Brain microvascular endothelial cell (primary cell): ENCODE measurements at places on chromosomes 4 and X.

DNA sequence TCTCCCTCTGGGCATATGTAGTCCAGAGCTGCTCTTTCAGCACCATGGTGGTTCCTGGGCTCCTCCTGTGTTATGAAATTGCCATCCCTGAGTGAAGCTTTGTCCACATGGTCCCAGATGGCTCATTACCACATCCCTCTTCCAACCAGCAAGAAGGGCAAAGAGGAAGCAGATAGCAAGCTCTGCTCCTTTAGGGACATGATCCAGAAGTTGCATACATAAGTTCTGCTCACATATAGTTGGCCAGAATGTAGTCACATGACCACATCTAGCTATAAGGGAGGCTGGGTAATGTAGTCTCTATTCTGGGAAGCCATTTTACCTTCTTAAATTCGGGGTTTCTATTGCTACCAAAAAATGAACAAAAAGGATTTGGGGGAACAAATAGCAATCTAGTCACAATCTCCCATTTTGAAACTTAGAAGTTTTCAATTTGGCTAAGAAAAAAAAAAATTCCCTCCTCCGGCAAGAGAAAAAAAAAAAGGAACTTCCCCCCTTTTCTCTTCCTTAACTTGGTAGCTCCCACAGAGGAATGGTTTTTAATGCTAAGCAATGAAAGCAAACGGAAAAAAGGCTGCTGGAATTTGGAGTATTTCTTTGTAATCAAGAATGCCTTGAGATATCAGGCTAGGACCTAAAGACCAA is 88.2 kb upstream of the USP9X start:
- peak; percentile 48 for DNase-seq

DNA sequence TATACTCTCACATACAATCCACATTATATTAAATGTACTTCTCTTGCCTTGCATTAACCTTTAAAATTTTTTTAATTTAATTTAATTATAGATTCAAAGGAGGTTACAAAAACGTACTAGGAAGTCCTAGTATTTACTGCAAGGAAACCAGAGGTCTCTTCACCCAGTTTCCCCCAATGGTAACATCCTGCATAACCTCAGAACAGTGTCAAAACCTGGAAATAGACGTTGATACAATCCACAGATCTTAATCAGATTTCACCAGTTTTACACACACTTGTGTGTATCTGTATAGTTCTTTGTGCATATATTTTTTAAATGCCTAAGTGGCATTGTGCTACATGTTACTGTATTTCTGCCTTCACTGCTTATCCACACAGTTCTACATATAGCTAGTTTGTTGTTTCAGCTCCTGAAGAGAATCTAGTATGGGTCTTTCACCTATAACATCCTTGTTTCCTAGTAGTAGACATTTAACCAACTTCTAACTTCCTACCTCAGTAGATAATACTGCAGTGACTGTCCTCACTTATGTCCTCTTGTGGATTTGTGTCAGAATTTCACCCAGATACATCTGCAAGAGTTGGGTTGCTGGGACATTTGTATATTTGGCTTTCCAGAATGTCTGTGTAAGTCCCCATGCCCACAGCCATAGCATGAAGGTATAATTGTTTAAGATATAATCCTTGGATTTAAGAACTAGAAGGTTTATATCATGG is 103.2 kb downstream of the NFKB1 start:
- DNase-seq = no peak

GRCh38 chr4:6152869-6153705 is 47.3 kb downstream of the JAKMIP1 start:
- DNase-seq = no peak

GRCh38 chrX:136064661-136065043 is 79.4 kb downstream of the SLC9A6 start:
- DNase-seq = no peak

DNA sequence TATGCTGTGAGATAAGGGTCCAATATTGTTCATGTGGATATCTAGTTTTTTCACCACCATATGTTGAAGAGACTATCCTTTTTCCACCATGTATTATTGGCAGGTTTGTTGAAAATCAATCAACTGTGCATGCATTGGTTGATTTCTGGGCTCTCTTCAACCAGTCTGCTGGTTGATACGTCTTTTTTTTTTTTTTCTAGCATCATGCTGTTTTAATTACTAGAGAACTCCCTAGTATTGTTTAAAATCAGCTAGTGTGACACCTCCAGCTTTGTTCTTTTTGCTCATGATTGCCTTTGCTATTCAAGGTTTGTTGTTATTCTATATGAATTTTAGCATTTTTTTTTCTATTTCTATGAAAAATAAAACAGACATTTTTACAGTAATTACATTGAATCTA is 123.9 kb downstream of the SLC7A11 start:
- DNase-seq = no peak

DNA sequence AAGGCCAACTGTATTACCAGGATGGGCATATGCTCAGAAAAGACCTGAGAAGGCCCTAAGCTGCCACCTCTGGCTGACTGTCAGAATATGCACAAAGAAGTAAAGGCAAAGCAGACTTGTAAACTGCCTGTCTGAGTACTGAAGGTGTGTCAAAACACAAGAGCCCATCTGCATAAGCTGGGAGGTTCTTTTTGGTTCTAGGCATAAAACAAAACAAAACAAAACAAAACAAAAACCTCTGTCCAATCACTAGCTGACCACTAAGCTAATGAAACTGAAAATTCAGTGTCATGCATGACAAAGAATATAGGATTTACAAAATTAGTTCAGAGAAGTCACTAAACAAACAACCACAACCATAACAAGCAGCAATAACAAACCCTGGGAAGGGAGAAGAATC is 20.6 kb downstream of the SH3D19 start:
- no peak for DNase-seq
